ENCODE measurements at places on chromosomes 3 and 15.

DNA sequence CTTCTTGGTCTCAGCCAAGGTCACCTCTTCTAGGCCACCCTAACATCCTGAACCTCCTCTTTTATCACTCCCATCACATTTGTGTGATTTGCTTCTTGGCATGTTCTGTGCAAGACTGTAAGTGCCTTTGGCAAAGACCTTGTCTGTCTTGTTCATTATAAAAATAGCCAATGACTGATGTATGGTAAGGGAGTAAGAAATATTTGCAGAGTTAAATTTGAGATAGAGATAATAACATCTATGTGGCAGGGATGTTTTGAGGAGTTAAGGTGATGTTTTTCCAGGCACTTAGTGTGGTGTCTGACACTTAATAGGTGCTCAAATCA lies 202.3 kb downstream of the CADPS start:
- no peak for DNase-seq

- no peak for DNase-seq
Measured at GRCh38 chr3:12658593-12659058, 5.3 kb downstream of the RAF1 start.

DNA sequence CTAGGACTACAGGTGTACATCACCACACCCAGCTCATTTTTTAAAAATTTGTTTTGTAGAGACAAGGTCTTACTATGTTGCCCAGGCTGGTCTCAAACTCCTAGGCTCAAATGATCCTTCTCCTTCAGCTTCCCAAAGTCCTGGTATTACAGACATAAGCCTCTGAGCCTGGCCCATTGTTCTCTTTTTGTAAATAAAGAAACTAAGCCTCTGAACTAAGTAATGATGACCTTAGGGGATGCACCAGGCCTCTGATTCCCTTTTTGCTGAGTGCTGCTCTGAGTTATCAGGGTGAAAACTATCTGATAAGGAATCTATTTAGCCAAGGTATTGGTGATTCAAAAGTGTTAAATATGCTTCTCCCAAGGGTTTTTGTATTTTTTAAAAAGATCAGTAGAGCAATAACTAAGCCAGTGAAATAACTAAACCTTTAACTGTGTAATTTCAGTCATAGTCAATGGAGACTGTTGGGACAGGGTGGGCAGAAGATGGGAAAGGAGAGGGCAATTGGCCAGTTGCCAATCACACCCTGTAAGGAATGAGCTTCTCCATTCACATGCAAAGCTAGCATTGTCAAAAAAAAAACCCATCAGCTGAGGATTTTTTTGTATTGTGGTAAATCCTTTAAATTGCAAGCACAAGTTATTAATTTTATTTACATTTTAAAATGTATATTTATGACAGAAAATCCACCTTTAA lies 194.8 kb upstream of the PFN2 start:
- DNase-seq: no peak

GRCh38 chr15:44289259-44289790 lies 806 bp downstream of the GOLM2 start:
- DNase-seq: no peak

DNA sequence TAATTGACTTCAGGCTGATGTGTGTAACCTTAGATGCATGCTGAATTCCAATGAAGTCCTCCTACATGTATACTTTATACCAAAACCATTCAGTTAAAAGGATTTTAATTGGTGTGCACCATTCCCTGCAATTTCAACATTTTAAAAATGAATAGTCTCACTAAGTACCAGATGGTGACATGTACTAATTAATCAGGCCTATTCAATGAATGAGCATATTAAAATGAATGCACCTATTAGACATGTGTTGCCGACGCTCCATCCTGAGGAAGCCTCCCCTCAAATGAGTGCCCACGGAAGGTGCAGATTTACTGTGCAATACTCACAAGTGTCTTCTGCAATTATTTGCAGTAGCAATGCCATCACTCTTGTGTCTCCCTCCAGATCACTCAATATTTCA lies 124.7 kb upstream of the TSPAN3 start:
- no peak for DNase-seq

- DNase-seq: no peak
Measured at GRCh38 chr3:194443901-194444300, 42.9 kb downstream of the ATP13A3 start.
